ENCODE measurements at places on chromosomes 3 and 15.
A peak's percentile ranks its signal among the peaks of the same experiment; 100 is the strongest.

GRCh38 chr3:45938043-45938435 is 5.2 kb upstream of the CXCR6 start:
- DNase-seq, result no peak

- DNase-seq, result no peak
Observed at GRCh38 chr3:120560304-120561250, 35.6 kb upstream of the NDUFB4 start.

- no peak for DNase-seq
Observed at GRCh38 chr15:61038910-61039309, 190.2 kb downstream of the RORA start.

DNA sequence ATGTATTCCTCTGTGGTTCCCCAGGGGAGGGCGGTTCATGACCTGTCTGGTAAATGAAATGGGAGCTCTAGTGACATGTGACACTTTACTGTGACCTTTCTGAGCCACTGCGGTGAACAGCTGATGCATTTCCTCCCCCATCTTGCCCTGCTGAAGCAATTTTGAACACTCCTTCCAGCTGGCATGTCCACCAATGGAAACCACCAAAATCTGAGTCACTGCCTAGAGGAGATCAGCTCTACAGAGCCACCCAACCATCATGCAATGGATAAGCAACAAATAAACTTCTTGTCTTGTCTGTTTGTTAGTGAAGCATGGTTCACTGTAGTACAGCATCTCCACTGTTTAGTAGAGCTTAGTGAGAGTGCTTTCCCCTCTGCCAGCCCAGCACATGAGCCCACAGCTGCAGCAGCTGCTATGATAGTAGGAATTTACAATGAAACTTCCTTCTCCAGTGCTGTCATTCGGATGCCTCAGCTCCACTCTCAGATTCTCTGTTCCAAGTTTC is 479.4 kb downstream of the NTRK3 start:
- no peak for DNase-seq

GRCh38 chr3:73557986-73558726 is 66.6 kb downstream of the PDZRN3 start:
- no peak for DNase-seq

DNA sequence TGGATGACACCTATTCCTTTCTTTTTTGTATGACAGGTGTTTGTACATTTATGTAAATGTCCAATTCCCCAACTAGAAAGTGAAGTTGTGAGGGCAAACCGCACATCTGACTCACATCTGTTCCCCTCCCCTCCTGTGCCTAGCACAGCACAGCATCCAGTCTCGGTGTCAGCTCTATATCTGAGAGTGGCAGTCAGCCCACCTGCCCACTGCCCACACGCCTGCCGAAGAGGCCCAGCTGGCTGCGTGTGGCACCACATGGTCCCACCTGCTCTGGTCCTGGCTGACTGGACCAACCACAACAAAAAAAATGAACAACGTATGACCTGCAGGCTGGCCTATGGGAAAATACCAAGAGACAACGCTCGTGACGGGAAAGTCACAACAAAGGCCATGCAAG is 62.8 kb downstream of the XXYLT1 start:
- DNase-seq, result no peak

GRCh38 chr3:152192050-152192449 is 76.7 kb upstream of the MBNL1 start:
- no peak for DNase-seq

DNA sequence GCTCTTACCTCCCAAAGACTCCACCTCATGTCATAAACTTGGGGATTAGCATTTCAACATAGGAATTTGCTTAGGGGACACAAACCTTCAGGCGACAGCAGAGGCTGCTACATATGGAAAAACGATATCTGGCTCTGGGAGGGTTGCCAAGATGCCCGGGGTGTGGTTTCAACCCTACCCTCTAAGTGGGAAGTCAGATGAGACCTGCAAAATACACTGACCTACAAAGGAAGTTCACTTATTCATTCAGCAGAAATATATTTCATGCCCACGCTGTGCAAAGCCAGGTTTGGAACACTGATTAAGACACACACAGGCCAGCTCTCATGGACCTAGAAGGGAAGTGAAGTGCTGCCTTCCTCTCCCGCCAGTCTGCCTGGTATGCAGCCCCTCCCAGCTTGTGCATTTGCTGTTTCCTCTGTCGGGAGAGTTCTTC is 239.3 kb downstream of the FEZF2 start:
- DNase-seq, result no peak

DNA sequence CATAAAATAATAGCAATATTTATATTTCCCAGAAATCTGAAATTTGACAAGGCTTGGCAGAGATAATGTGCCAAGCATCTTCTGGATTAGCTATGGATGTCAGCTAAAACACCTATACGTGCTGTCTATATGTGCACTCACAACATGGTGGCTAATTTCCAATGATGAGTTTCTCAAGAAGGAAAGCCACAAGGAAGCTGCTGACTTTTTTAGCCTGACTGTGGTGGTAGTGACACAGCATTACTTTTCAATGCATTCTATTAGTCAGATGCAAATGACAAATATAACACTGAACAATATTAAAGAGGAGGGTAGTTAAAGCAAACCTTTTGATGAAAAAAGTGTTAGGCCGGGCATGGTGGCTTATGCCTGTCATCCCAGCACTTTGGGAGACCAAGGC is 101.7 kb upstream of the CCDC54 start:
- no peak for DNase-seq

DNA sequence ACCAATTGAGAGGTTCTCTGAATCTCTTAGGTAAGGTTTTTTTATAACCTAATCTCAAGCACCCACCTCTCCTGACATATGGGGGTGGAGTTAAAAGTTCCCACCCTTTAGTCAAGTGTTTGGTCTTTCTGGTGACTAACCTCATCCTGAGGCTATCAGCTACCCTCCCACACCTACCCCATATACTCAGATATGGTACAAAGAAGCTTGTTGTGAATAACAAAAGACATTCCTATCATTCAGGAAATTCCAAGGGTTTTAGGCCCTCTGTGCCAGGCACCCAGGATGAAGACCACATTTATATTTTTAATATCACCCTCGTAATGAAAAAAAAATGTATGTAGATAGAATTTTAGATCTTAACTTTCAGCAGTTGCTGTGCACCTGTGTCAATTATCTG is 9.0 kb downstream of the CHMP2B start:
- DNase-seq, result no peak

DNA sequence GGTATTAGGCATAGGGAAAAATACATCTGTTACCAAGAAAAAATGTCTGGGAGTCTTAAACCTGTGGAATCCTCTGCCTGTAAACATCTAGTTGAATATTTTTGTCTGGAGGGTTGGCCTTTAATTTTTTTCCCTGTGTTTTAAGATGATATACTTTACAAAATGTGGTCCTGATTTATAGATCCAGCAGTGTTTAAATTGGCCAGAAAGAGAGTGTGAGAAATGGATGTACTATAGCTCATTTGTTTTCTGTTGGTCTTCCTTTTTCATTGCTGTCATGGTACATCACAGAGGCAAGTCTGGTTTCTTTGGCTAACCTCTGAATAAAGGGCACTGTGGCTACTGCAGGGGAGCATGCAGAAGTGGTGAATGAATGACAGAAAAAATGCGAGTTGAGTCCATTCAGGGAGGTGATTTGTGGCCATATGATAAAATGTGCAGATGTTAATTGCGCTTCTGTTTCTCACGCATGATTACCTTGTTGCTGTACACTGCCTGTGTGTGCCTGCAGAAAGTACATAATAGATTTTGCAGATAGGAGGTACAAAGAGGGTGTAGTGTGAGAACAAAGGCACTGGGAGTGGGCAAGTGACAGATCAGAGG is 150.0 kb downstream of the NFKBIZ start:
- no peak for DNase-seq

DNA sequence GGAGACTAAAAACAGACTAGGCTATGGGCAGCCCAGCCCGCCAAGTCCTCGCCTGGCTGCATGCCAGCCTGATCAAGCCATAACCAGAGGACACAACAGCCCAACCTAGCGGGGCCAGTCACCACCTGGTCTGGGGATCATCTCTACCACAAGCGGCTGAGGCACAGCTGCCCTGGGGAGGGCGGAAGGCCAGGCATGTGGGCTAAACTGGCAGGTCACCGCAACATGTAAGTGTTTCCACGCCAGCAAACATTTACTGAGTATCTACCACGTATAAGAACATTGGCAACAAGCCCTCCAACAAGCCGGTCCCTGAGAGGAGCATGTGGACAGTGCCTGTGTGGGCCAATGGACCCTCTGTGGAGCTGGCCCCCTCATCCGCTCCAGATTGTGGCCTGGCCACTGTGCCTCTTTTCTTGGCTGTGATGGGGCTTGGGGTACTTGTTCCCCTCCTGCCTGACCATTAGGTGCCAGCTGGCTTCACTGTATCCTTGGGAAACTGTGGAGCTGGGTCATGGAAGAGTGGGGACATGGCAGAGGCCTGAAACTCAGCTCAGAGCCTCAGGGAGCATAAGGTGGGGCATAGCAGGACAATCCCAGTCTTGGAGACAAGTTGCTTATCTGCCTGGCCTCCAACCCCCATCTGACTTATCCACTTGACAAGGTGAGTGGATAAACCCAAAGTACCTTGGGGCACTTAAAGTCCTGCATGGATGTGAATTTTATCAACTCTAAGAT is 9.0 kb downstream of the UBXN7 start:
- DNase-seq, result peak; percentile 9

- no peak for DNase-seq
Observed at GRCh38 chr3:156762631-156763185, 63.4 kb upstream of the LEKR1 start.

DNA sequence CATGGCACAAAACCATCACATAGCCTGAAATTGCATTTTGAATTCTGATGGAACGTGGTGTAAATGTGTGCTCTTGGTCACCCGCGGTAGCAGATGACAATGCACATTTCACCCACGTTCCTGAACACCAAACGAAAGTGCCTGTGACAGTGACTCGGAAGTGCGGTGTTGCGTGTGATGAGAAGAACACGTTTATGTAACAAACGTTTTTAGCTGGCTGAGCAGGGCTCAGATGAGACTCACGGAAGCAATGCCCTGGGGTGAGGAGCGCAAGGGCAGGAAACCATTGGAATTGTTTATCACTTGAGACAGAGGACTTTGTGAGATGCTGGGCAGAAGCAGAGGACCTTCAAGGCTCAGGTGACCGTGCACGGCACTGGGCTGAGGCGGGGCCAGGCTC is 449.2 kb upstream of the CFAP20DC start:
- DNase-seq, result no peak

GRCh38 chr3:196134691-196135090 is 52.8 kb upstream of the TFRC start:
- DNase-seq, result no peak

DNA sequence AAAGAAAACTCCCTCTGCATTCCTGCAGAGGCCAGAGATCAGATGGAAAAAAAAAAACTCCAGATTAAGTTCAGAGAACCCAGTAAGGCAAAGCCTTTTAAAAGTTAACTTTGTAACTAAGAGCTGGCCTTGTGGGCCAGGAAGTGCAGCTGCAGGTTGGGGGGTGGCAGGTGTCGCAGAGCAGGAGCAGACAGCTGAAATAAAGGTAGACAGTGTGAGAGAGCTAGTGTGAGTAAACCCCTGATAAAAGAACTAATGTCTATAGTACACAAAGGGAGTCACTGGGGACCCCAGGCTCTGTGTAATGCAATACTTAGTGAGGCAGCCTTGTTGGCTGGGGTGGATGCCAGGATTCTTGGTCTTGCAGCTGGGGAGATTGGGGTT is 42.1 kb downstream of the PPCDC start:
- no peak for DNase-seq

- no peak for DNase-seq
Observed at GRCh38 chr15:68369931-68370767, 61.8 kb downstream of the ITGA11 start.

GRCh38 chr3:56052188-56052587 is 416.1 kb downstream of the ERC2 start:
- DNase-seq, result no peak

DNA sequence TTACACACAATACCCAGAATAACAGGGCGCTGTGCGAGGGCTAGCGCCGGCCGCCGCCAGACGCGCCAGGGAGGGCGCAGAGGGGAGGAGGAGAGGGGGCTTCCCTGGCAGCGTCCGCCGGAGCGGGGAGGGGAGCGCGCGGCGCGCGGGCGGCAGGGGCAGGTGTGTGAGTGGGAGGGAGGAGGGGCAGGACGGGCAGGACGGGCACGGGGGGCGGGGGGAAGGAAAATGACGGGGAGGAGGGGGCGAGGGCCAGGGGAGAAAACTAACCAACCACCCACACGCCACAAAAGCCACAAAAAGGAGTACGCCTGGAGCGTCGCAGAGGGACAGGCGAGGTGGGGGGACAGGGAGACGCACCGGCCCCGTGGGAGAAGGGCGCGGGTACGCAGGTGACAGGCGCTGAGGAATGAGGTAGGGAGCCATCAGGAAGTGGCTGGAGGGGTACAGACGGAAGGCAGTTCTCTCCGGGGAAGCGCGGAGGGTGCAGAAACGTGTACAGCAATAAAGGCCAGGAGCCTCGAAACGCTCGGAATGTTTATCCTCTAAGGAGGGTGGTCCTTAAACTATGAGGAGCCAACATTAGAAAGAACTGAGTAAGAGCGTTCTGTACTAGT is 610 bp upstream of the SATB1 start:
- DNase-seq, result peak; percentile 27

DNA sequence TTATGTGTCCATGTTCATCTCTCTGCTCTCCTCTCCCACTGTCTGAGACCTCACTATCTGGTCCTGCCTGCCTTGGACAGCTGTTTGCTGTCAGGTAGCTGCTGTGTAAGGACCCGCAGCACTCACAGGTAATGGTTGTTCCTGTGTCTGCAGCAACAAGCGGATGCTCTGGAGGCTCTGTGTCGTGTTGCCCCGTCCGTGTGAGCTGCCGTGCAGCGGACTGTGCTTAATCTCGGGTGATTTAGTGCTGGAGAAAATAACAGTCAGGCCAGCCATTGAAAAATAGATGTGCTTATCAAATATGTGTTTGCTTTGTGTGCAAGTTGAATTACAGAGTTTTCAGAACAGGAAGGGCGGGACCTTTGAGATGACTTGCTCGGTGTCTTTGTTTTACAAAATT is 121.4 kb downstream of the GABRG3 start:
- DNase-seq, result no peak

- no peak for DNase-seq
Observed at GRCh38 chr3:189567766-189568420, 63.3 kb upstream of the TP63 start.

DNA sequence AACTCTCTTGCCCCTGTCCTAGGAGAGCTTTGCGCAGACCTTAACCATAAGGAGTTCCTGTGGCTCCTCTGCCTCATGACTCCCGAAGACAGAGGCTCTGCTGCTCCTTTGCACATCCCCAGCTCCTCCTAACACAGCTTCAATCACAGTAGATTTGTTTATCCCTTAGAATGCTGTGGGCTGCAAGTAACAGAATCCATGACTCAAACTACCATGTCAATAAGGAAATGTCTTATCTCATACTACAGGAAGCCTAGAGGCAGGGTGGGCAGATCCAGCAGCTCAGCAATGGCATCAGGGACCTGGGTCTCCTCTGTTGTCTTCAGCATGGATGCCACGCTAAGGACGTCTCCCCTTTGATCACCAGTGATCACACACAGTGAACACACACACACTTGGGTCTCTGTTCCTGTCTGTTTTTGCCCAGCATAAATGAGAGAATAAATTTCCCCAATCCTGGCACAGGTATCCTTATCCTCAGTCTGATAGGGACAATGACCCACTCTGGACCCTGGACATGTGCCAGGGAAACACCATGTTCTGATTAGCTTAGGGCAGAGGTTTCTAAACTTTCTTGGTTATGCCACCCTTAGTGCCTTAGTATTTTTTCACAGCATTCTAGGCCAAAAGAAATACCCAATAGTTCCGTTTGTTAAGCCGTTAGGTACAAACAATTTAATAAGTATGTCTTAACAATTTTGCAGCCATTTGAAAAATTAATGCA is 46.1 kb upstream of the MRPS22 start:
- DNase-seq, result no peak

Measured in HEK293T (cell line).